ENCODE measurements at places on chromosomes 3 and 15.

DNA sequence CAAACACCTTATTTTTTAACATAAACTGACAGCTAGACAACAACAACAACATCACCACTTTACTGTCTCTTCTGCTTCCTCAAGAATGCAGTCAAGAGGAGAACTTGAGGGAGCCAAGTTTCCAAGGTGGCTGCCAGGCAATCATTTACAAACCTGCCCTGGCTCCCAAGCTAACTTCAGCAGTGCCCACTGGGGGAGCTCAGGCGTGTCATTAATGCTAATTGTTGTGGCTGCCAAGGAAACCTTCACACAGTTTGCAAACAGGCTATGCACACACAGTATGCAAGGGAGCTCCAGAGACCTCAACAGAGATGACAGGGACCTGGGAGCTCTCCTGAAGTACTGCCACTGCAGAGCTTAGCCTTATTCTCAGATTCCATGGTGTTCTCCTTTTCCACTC, 2.1 kb downstream of the DZIP1L start:
- DNase-seq, result no peak

- DNase-seq, result no peak
Observed at GRCh38 chr3:65118912-65119499, 431.2 kb upstream of the ADAMTS9 start.

DNA sequence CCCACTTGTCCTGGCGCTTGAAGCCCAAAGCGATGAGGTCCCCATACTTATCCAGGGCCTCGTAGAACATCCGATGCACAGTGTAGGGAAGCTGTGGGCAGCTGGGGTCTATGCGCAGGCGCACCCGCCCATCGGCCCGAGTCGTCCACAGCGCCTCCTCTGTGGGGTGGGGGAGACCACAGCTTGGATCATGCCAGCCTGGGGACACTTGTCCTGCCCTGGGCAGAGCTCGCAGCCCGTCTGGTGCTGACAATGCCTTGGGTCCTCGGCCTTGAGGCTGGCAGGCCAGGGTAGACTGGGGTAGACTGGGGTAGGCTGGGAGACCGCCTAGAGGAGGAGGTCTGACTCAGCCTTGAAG, 39.8 kb downstream of the ACSBG1 start:
- no peak for DNase-seq

GRCh38 chr3:9695746-9696145, 7.9 kb upstream of the CPNE9 start:
- no peak for DNase-seq

DNA sequence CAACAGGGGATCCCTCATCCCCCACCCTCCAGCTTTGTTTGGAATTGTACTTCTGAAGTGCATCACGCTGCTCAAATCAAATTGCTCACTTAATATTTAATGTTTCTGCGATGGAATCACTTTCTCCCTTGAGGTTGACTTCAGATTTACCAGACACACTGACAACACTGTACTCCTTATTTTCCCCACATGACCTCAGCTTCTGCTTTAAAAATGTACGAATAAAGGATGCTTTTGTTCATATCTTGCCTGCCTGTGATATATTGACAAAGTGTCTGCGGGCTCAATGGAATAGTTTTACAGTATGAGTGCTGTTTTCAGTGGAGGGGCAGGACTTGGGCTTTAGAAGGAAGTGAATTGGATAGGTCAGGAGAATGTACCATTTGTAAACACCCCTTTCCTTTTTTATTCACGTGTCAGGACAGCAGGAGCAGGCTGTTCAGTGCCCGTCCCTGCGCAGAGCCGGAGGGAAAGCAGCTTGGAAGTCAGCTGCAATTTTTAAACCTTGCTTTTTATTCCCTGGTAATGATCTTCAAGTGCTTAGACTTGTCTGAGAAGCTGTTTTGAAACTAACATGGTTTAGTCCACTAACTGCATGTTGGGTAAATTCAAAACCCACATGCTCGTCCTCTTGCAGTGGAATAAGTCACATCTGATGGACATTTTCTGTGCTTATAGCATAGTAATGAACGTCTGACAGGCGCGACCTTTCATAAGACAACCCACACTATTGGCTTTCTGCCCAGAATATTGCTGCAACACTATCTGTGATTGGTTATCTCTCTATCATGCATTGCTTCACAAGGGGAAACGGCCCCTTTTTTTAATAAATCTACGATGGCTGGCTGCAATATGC, 29.9 kb downstream of the MBNL1 start:
- DNase-seq, result peak; percentile 80

DNA sequence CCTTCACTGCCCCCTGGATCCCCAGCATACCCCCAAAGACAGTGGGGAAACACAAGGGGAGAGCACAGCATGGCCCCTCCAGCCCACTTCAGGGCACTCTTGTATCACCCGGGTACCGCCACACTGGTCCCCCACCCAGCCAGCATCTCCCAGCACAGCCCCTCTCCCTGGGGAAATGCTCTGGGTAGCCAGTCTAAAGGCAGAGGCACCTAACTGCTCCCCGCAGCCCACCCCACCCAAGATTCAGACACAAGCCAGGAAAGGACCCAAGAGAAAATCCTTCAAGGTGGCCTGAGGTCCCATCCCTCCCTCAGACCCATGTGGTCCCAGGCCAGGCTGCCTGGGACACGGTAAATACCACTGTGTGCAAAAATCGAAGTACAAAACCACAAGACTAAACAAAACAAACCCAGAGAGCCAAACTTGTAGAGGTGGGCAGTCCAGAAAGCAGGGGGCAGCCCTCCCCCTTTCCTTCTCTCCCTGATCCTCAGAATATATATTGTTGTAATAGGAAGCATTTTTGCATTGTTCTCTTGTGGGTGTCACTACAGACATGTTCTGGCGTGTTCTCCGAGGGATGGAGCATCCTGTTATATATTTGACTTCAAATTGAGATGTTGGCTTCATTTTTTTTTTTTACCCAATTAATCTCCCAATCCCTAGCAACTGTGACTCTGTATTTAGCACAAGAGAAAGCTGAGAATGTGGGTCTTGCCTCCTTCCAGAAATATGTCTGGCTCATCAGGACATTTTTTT, 51.7 kb downstream of the GRIP2 start:
- no peak for DNase-seq

DNA sequence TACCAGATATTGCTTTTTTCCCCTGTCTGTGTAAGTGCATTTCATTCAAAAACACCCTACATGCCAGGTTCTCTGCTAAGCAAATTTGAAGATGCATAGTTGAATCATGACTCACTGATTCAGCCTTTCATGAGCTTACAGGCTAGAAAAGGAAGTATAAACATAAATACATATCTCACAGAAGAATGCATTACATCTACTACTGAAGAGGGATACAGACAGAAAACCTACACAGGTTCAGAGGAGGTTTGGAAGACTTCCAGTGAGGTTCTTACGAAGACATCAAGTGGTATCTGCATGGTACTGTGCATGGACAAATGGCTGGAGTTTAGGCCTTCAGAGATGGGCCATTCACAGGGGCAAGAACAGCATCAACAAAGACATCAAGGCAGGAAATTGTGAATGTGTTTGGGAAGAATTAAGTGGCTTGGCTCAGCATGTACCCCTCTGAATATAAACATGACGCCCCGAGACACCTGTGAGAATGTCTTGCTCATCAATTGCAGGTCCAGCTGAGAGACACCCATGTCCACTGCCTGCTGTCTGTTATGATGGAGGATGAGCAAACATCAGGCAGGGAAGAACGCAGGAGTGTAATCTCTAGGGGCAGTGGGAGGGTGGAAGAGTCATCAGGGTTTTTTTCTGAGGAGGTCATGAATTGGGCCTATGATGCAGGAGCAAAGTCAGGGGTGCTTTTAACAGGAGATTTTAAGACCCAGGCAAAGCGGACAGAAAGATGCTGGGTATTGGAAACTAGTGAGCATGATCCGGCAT, 105.1 kb upstream of the GALNT15 start:
- no peak for DNase-seq

GRCh38 chr15:78950902-78951840, 6.3 kb upstream of the CTSH start:
- DNase-seq, result no peak

- no peak for DNase-seq
Observed at GRCh38 chr15:64282701-64283100, 73.3 kb downstream of the CSNK1G1 start.

- DNase-seq, result no peak
Observed at GRCh38 chr3:72461787-72462186, 386.5 kb downstream of the SHQ1 start.

- no peak for DNase-seq
Observed at GRCh38 chr3:120652281-120652680, 29.8 kb downstream of the HGD start.

GRCh38 chr3:25801786-25802185, 11.9 kb downstream of the OXSM start:
- DNase-seq, result no peak

GRCh38 chr15:65342493-65342892, 35.3 kb downstream of the IGDCC3 start:
- no peak for DNase-seq

- DNase-seq, result no peak
Observed at GRCh38 chr3:55802816-55803215, 315.7 kb upstream of the WNT5A start.

- no peak for DNase-seq
Observed at GRCh38 chr3:123744064-123744463, 140.1 kb downstream of the MYLK start.

DNA sequence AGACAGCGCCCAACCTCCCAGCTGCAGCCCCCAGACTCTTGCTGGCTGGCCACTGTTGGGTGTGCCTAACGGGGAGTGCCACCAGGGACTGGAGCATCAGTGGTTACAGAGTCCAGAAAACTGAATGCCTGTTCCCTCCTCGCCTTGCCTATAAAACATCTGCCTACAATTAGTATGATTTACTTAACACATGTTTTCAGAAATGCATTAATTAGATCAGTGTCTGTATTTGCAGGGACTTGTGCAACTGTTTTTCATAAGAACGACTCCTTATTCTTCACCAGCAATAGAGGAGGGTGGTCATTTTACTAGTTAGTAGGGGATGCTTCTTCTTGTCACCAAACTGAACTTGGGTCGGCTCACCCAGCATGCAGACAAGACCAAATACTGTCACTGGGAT, 248.7 kb downstream of the GABRG3 start:
- no peak for DNase-seq

DNA sequence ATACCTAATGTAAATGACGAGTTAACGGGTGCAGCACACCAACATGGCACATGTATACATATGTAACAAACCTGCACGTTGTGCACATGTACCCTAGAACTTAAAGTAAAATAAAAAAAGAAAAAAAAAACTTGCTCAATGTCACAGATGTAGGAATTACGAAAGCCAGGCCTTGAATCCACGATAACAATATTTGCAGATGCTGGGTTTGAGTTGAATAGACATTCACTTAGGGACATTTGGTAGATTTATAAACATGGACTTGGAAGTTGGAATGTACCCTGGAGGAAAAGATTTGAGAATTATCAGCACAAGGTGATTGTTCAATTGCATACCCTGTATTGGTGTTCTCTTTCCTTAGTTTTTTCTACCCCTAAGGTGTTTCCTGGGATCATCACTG, 260.2 kb upstream of the PEX5L start:
- DNase-seq, result no peak

GRCh38 chr3:189053322-189053721, 118.4 kb upstream of the TPRG1 start:
- DNase-seq, result no peak

GRCh38 chr3:27826448-27826847, 104.3 kb upstream of the EOMES start:
- DNase-seq, result no peak

- no peak for DNase-seq
Observed at GRCh38 chr3:24388611-24389010, 106.0 kb downstream of the THRB start.

GRCh38 chr3:194750491-194750828, 64.8 kb downstream of the FAM43A start:
- DNase-seq, result no peak

GRCh38 chr3:126781889-126782491, 78.0 kb downstream of the CHCHD6 start:
- DNase-seq, result no peak

GRCh38 chr3:22960105-22960984, 242.8 kb upstream of the UBE2E2 start:
- peak; percentile 74 for DNase-seq

DNA sequence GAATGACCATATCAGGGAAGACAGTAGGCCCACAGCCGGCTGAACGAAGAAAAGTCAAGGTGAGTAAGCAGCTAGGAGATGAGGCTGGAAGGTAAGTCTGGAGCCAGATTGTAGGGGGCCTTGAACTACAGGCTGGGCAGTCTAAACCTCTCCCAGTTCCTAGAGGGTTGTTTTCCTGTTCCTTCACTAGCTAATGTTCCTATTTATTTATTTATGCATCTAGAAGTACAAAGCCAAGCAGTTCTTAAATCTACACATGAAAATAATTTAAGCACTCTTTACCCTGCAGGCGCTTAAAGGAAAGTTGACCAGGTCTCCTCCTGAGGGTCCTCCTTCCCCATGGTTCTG, 3.7 kb downstream of the ACAA1 start:
- no peak for DNase-seq

DNA sequence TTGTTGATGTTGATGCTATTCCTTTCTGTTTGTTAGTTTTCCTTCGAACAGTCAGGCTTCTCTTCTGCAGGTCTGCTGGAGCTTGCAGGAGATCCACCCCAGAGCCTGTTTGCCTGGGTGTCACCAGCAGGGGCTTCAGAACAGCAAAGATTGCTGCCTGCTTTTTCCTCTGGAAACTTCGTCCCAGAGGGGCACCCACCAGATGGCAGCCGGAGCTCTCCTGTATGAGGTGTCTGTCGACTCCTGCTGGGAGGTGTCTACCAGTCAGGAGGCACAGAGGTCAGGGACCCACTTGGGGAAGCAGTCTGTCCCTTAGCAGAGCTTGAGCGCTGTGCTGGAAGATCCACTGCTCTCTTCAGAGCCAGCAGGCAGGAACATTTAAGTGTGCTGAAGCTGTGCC, 303.2 kb downstream of the ZIC1 start:
- no peak for DNase-seq

DNA sequence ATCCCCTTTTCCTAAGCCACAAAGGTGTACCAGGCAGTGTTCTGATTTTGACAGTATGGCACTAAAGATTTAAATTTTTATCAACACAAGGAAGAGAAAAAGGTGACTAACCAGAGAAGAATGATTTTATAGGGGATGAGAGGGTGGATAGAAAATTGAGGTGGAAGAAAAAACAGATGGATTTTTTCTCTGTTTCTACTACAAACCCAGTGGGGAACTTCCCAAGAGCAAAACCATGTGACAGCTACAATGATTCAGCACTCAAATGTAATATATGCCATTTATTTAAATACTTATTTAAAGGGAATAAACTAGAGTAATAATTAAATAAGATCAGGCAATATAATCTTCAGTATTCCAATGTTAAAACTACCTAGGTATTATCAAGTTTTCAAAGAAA, 11.1 kb downstream of the DCUN1D1 start:
- DNase-seq, result no peak

- no peak for DNase-seq
Observed at GRCh38 chr15:34056911-34057310, 17.9 kb upstream of the AVEN start.
